ENCODE measurements at places on chromosomes 12 and 14. TPM values are rescaled to one million over a fixed set of nuclear protein-coding genes. Genes with fewer than 3 reads are reported as not detected.

Gene FCF1
- total RNA-seq: 60.1 TPM

Gene EML5
- 2.6 TPM for total RNA-seq

Gene EEF1AKMT3
- 2.8 TPM for total RNA-seq

Gene GCN1
- 95.5 TPM for total RNA-seq

Gene MYH6
- 0.08 TPM for total RNA-seq

Gene TSPAN8
- not detected for total RNA-seq

Gene TSPAN19
- not detected for total RNA-seq

Gene LRFN5
- total RNA-seq: not detected

Gene USP44
- 3.7 TPM for total RNA-seq

DNA sequence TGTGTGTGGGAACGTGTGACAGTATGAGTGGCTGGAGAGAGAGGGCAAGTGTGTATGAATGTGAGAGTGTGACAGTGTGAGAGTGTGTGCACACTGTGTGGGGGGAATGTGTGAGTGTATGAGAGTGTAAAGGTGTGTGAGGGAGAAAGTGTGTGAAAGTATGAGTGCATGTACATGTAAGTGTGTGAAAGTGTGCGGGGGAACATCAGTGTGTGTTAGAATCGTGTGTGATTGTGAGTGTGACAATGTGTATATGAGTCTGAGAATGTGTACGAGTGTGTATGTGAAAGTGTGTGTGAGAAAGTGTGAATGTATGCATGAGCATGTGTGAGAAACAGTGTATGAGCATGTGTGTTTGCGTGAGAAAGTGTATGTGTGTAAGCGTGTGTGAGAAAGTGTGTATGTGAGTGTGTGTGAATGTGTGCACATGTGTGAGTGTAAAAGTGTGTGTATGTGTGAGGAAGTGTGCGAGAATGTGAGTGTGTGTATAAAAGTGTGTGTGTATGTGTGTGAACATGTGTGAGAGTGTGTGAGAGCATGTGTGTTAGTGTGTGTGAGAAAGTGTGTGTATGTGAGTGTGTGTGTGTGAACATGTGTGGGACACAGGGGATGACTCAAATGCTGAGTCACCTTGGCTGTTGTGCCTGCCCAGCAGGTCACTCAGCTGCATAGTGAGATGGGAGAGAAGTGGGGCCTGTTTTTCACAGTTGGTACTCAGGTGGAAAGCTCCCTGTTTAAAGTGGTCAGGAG lies 220.5 kb upstream of the TBX3 start:
- DNase-seq: no peak

DNA sequence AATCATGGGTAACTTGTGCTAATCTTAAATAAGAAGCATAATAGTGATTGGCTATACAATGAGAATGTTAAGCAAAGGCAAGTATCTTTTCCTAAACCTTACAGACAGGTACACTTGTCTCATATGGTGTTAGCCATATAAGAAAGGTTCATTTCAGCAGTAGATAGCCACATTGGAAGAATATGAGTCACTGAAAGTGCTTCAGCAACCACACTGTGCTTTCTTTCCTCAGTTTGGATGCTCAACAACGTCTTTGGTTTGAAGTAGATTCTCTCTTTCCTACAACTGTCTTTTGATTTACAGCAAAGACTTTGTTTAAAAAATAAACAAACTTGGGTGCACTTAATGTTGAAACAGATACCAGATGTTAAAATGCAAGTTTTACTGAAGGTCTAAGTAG lies 8.9 kb downstream of the DDHD1 start:
- DNase-seq: peak; percentile 14

GRCh38 chr12:58341791-58342190 lies 400.4 kb downstream of the ATP23 start:
- no peak for DNase-seq

DNA sequence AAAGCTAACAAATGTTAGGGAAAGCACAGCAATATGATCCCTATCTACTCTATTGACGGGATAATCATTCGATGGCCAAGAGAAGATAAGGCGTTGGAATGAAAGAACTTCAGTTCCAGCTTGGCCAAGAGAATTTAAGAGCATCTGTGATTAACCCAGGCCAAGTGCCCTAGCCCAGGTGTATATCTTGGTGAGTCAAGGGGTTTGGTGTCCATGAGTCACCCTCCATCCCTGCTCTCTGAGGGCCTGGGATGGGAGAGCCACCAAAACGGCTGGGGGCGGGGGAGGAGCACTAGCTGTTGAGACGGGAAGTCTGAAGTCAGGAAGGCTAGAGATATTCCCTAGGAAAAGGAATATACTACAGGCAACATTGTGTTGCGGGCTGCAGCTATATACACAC lies 13.0 kb downstream of the TBPL2 start:
- no peak for DNase-seq

GRCh38 chr12:62705846-62706245 lies 229.1 kb downstream of the PPM1H start:
- DNase-seq: no peak

- peak; percentile 68 for DNase-seq
These were observed 46.7 kb downstream of the LRRC74A start for GRCh38 chr14:76872796-76873432.

- DNase-seq: no peak
These were observed 69.5 kb downstream of the ACSS3 start for GRCh38 chr12:81147292-81147919.

DNA sequence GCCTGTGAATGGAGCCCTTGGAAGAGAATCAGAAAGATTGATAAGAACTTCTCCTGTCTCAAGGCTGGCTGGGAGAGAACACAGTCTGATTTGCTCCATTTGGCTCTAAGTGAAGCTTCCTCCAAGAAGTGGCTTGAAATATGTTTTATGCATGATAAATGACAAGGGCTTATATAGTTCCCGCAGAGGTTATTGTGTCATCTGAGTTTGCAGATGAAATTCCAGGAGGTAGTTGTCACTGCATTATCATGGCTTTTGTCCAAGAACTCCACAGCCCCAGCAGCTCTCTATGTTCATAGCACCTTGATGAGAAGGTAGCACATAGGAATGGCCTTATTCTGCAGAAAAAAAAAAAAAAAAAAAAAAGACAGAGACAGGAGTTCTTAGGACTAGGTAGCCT lies 108.5 kb downstream of the DACT1 start:
- no peak for DNase-seq

GRCh38 chr12:129076441-129077320 lies 223.4 kb downstream of the GLT1D1 start:
- no peak for DNase-seq

DNA sequence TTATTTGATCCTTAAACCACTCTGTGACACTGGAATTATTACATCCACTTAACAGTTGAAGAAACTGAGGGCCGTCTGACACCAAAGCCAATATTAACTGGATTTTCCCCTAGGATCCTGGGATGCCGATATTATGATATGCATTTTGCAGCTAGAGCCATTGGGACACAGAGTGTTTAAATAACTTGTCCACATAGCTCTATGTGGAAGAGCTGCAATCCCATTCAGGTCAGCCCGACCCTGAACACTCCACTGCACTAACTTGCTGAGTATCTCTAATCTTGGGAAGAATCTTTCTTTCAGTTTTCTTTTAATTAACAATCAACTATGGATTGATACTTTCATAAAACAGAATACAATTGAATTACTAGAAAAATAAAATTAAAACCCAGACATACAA lies 37.9 kb downstream of the RMST start:
- no peak for DNase-seq

DNA sequence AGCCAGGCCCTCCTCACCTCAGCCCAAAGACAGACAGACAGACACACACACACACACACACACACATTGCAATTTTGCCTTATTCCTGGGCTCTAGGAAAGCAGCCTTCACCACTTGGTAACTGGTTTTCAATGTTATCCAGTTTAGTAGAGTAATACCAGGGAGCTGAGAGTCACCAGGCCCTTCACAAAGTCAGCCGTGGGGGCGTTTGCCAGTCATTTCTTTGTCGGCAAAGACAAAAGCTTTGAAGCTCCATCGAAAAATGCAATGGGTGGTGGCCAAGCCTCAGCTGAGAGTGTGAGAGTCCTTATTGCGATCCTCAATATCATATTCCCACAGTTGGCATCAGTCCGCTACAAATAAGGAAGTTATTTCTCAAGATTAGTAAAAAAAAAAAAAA lies 8.1 kb upstream of the KCNA5 start:
- DNase-seq: no peak

DNA sequence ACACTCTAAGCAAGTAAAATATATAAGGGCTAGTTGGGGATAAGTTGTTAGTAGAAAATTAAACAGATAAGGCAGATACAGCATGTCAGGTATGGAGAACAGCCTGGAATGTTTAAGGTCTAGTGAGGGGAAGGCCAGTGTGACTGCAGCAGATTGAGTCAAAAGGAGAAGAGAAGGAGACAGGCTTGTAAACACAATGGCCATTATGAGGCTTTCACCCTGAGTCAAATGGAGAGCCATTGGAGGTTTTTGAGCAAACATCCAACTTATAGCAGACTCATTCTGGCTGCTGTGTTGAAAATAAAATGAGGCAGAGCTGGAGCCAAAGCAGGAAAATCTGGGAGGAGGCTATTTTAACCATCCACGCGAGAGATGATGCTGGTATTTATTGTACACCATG lies 142.0 kb downstream of the DUSP6 start:
- DNase-seq: no peak

- DNase-seq: no peak
These were observed 44.8 kb downstream of the CLMN start for GRCh38 chr14:95274874-95275273.

DNA sequence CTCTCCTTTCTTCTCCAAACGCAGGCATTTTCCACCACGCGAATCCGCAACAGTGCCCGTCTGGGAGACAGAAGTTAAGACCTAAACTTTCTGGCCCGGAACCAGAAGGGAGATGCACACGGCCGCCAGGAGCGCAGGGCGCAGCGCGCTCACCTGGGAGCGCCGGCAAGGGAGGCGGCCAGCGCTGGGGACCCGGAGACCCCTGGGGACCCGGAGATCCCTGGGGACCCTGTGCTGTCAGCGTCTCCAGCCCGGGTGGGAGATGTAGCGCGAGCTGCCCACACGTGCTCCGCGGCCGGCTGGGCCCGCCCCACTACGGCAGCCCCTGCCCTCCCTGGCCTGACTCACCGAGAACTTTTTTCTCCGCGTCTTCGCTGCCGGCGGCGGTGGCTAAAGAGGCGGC lies 620 bp downstream of the YBX3 start:
- DNase-seq: peak; percentile 39
